ENCODE measurements at places on chromosomes 16 and 17. TPM values are rescaled to one million over a fixed set of nuclear protein-coding genes. Genes with fewer than 3 reads are reported as not detected.

Gene ATP2A1
- total RNA-seq, result 21.8 TPM

Gene DRC7
- total RNA-seq, result not detected

Gene CEMP1
- not detected for total RNA-seq

Gene CLEC19A
- not detected for total RNA-seq

Gene WDR59
- total RNA-seq, result 17.9 TPM

Gene NPIPA3
- total RNA-seq, result 3.2 TPM

Gene CHD9NB
- not detected for total RNA-seq

GRCh38 chr17:35866341-35866950 is 2.2 kb downstream of the HEATR9 start:
- no peaks in the 10 kb centered on the region for H3K4me1 ChIP-seq
- DNase-seq, result no peak
- no peaks in the 10 kb centered on the region for H3K27me3 ChIP-seq
- H3K27ac ChIP-seq, result no peak overlapping the region

GRCh38 chr16:74901606-74902005 is 83.3 kb downstream of the WDR59 start:
- DNase-seq, result peak; percentile 11
- 0 out of 2 replicates have a peak, but pooled peaks cover 3% of the 10 kb centered on the region for H3K4me1 ChIP-seq
- H3K27ac ChIP-seq, result no peak overlapping the region
- H3K36me3 ChIP-seq, result no peaks in the 10 kb centered on the region

GRCh38 chr17:327296-327695 is 25.3 kb downstream of the RPH3AL start:
- H3K27ac ChIP-seq, result no peak overlapping the region
- DNase-seq, result no peak
- H3K4me1 ChIP-seq, result no peaks in the 10 kb centered on the region
- no peaks in the 10 kb centered on the region for H3K36me3 ChIP-seq
- no peaks in the 10 kb centered on the region for H3K27me3 ChIP-seq
- H3K4me3 ChIP-seq, result no peak overlapping the region

- no peaks in the 10 kb centered on the region for H3K27me3 ChIP-seq
- no peaks in the 10 kb centered on the region for H3K36me3 ChIP-seq
- H3K27ac ChIP-seq, result no peak overlapping the region
- H3K4me3 ChIP-seq, result no peak overlapping the region
- H3K4me1 ChIP-seq, result no peaks in the 10 kb centered on the region
- no peak for DNase-seq
Observed at GRCh38 chr16:49997721-49998251, 27.2 kb upstream of the CNEP1R1 start.

DNA sequence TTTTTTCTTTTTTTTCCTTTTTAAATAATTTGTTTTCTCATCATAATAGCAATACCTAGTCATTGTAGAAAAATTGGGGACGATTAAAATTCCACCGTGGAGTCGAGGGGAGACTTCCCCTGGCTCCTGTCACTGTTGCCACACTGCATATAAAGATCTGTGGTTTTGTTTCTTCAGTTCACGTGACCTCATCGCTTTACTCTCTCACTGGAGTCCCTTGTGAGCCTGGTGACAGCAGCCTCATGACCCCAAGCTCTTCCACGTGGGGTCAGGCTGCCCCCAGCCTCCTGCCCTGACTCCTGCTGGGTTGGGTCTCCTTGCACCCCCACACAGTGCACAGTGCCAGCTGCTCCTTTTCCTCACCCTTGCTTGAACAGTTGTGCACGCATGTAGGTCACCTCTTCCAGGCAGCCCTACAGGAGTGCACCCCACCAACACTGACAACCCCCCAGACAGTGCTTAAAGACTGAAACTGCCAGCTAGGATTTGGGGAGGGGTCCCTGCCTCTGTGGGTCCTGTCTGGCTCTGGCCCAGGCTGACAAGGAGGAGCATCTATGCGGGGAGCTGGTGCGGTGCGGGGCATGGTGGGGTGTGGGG is 7.3 kb upstream of the METRNL start:
- H3K27me3 ChIP-seq, result no peaks in the 10 kb centered on the region
- H3K4me3 ChIP-seq, result no peak overlapping the region
- H3K27ac ChIP-seq, result no peak overlapping the region
- H3K36me3 ChIP-seq, result no peaks in the 10 kb centered on the region
- no peak for DNase-seq
- peaks cover 14% of the 10 kb centered on the region for H3K4me1 ChIP-seq

DNA sequence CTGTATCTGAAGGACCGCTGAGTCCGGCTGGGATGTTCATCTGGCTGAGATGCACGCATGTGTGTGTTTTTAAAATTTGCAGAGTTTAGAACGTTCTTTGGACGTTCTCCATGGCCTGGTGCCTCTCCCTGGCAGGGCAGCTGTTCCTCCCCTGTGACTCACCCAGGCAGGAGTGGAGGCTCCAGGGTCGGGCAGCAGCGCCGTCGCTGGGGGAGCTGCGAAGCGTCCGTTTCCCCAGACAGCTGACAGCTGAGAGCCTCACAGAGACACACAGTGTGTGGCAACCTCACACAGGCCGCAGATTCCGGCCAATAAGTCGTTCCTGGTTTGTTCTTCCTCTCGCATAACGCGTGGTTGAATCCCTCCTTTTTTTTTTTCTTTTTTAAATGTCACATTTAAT is 80.6 kb downstream of the OR1D5 start:
- peak overlapping the region; percentile 90 for H3K27ac ChIP-seq
- no peaks in the 10 kb centered on the region for H3K27me3 ChIP-seq

GRCh38 chr16:6160871-6161270 is 1063.3 kb upstream of the EEF2KMT start:
- no peaks in the 10 kb centered on the region for H3K27me3 ChIP-seq
- H3K4me3 ChIP-seq, result no peak overlapping the region
- H3K4me1 ChIP-seq, result no peaks in the 10 kb centered on the region
- no peak for DNase-seq
- no peak overlapping the region for H3K27ac ChIP-seq
- no peaks in the 10 kb centered on the region for H3K36me3 ChIP-seq

DNA sequence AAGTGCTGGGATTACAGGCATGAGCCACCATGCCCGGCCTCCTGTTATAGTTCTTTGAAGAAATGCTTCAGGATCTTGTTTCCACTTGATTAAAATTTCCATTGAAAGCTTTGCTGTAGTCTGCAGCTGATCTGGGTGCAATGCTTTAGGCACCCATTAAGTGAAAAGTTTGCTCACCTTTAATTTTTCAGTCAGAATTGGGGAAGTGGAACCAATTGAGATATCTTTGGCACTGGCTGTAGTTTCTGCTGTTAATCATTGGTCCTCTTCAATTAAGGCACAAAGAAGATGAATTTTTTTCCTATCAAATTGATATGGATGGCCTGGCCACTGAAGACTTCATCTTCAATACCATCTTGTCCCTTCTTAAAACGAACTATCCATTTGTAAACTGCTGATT is 336.1 kb upstream of the TBX2 start:
- H3K36me3 ChIP-seq, result no peaks in the 10 kb centered on the region
- no peak for DNase-seq
- no peak overlapping the region for H3K27ac ChIP-seq
- no peaks in the 10 kb centered on the region for H3K27me3 ChIP-seq
- H3K4me3 ChIP-seq, result no peak overlapping the region

DNA sequence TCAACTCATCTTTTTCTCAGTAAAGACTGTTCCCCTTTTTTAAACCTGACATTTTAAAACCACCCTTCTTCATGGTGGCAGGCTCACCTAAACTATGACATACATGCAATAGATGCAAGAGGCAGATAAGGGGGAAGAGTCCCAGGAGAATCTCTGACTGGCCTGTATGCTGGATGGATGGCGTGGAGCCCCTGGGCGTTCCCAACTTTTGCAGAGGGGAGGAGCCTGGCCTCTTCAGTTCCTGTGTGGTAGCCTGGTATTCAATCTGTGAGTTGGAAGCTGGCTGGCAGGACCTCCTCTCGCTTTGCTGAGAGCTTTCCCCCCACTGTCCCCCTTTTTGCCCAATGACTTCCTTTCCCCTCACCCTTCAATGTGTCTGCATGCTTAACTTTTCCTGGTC is 217.6 kb upstream of the CA10 start:
- H3K27ac ChIP-seq, result no peak overlapping the region
- H3K27me3 ChIP-seq, result no peaks in the 10 kb centered on the region
- H3K4me1 ChIP-seq, result no peaks in the 10 kb centered on the region
- DNase-seq, result no peak

DNA sequence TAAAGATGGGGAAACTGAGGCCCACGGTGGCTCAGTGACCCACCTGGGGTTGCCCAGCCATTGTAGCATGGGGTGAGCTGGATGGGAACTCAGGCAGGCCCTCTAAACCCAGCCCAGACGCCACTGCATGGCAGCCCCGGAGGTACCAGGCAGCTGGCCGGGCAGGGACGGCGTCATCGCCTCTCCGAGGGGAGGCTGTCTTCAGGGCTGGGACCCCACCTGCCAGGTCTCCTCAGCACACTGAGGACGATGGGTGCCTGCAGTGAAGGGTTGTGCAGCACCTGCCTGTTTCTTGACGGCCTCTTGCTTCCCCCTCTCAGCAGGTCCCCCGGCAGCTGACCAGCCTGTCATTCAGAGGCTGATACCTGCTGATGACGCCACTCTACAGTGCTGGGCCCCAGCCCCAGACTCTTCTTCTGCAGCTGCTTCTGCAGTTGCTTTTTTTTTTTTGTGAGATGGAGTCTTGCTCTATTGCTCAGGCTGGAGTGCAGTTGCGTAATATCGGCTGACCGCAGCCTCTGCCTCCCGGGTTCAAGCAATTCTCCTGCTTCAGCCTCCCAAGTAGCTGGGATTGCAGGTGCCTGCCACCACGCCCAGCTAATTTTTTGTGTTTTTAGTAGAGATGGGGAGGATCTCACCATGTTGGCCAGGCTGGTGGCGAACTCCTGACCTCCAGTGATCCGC is 24.7 kb downstream of the RNF213 start:
- H3K27ac ChIP-seq, result no peak overlapping the region
- DNase-seq, result peak; percentile 66
- no peaks in the 10 kb centered on the region for H3K36me3 ChIP-seq
- no peak overlapping the region for H3K4me3 ChIP-seq

DNA sequence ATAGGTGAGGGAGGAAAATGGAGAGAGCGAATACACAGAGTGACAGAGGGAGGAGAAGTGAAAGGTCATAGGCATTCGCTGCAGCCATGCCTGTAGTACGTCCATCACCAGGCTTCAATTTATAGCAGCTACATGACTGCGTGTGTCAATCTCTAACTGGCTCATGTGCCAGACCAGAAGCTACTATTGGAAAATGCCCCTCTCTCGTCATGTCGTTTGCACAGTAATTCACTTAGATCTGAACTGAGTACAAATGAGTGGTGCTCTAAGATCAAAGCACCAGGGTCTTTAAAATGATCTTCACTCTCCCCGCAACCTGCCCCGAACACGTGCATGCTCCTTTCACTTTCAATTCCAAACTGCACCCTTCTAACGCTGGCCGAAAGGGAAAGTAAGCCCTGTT is 51.3 kb downstream of the ADCY9 start:
- H3K27ac ChIP-seq, result no peak overlapping the region
- no peaks in the 10 kb centered on the region for H3K4me1 ChIP-seq
- no peak for DNase-seq

DNA sequence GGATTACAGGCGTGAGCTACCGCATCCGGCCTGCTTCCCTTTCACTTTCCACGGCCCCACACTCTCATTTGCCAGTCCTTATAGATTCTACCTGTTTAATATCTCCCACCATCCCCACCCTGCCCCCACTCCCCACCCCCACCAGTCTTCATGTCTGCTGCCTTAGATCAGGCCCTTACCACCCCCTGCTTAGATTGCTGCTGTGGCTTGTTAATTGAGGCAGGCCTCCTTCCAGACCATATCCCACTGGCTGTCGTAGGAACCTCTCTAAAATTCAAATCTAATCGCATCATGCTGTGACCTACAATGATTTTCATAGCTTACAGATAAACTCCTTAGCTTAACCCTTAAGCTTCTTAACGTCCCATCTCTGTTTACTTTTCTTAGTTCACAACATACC is 4.9 kb downstream of the IQCK start:
- H3K27me3 ChIP-seq, result no peaks in the 10 kb centered on the region
- H3K4me1 ChIP-seq, result peaks cover 3% of the 10 kb centered on the region
- H3K36me3 ChIP-seq, result no peaks in the 10 kb centered on the region
- H3K27ac ChIP-seq, result no peak overlapping the region
- H3K4me3 ChIP-seq, result no peak overlapping the region
- no peak for DNase-seq
